Right lung (tissue), 10 donors: ENCODE measurements at places on chromosomes 3 and 15. TPM values are rescaled to one million over a fixed set of nuclear protein-coding genes. Genes with fewer than 3 reads are reported as not detected.

GRCh38 chr3:68135067-68135466 lies 480.7 kb upstream of the SUCLG2 start:
- DNase-seq = no peak

DNA sequence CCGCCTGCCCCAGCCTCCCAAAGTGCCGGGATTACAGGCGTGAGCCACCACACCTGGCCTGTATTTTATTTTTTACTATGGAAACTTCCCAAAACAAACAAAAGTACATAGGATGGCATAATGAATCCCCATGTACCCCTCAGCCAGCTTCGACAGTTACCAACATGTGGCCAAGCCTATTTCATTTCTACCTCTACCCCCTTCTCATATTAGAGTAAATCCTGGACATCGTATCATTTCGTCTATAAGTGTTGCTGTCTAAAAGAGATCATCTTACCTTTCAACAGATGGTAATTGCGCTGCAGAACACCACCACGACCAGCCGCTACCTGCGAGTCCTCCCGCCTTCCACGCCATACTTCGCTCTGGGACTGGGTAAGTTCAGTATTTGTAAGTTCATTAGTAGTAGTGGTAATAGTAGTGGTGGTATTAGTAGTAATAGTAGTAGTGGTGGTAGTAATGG lies 44.9 kb downstream of the DLEC1 start:
- no peak for DNase-seq

DNA sequence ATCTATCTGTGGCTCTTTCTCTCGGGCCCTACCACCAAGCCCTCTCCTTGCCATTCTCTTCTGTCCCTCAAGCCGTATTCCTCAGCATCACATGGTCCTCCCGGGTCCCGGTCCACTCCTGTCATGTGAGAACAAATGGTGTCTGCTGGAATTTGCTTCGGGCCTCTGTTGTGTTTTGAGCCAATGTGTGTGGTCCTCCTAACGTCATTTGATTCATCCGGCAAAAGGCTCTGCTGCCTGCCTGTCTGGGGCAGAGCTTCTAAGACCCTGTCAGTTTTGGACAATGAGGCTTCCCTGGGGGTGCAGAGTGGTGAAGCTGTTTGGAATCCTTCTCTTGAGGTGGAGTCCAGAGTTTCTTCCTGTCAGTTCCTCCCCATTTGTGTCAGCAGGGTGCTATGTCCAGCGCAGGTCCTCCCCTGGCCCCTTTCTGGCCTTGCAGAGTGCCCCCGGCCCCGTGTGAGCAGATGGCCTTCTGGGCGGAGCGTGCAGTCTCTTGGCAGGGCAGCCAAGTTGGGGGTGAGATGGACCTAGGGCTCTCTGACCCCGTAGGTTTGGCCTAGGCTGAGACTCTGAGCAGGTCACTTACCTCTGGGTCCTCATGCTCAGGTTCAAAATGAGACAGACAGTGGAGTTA lies 93.6 kb downstream of the APBA2 start:
- DNase-seq = peak; percentile 42

KBTBD8 gene
- 1.8 TPM for polyA plus RNA-seq

DNA sequence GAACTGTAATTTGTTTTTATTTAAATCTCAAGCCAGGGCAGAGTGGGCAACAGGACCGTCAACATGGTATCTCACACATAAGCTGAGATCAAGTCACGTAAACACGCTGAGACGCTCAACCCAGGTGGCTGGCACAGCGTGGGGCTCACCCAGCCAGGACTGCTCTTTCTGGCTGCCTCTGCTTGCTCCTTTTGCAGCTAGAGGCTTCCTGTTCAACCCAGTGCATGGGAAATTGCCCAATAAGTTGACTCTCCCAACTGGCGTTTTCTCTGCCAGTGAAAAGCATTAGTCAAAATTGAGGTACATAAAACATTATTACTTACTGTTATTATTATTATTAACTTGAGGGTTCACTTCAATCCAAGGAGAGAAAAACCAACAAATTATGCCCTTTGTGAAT lies 398.1 kb downstream of the NR2F2 start:
- no peak for DNase-seq

NEK10 gene
- 6.2 TPM for polyA plus RNA-seq

- no peak for DNase-seq
Measured at GRCh38 chr3:61686228-61686648, 124.9 kb downstream of the PTPRG start.

DNA sequence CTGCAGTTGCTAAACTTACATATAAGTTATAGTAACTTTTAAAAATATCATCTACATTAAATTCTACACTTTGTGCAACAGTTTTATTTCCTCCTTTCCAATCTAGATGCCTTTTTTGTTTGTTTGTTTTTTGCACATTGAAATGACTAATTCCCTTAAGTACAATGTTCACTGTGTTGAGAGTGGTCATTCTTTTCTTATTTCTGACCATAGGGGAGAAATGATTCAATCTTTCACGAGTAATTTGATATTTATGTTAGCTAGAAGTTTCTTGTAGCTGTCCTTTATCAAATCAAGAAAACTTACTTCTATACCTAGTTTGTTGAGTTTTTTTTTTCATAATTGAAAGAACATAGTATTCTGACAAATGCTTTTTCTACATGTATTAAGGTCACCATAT lies 85.0 kb upstream of the CBLB start:
- DNase-seq = no peak

GRCh38 chr3:18124501-18124900 lies 300.6 kb downstream of the SATB1 start:
- no peak for DNase-seq

NOX5 gene
- 0.47 TPM for polyA plus RNA-seq

DNA sequence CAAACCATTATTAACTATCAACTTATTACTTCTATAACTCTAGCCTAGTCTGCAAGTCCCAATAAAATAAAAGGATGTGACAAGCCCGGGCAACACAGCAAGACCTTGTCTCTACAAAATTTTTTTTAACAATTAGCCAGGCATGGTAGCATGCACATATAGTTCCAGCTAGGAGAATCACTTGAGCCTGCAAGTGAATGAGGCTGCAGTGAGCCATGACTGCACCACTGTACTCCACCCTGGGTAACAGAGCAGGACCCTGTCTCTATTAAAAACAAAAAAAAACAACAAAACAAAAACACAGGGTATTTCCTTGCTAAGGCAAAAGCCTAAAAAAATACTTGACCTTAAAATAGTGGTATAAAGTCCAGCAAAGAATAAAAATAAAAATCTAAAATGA lies 31.4 kb downstream of the ANKRD28 start:
- DNase-seq = no peak

DNA sequence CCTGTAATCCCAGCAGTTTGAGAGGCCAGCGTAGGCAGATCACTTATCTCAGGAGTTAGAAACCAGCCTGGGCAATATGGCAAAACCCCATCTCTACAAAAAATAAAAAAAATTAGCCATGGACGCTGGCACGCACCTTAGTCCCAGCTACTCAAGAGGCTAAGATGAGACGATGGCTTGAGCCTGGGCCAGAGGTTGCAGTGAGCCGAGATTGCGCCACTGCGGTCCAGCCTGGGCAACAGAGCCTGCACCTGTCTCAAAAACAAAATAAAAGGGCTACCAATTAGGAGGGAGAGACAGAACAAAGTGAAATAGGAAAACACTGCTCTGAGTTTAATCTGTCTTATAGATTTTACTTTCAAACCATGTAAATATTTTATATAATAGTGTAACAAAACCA lies 33.8 kb downstream of the MSL2 start:
- no peak for DNase-seq

GRCh38 chr3:68904578-68904977 lies 27.8 kb downstream of the TAFA4 start:
- DNase-seq = no peak

- peak; percentile 67 for DNase-seq
Measured at GRCh38 chr3:17741621-17742101, 770 bp downstream of the TBC1D5 start.

TRANK1 gene
- 21.7 TPM for polyA plus RNA-seq

DNA sequence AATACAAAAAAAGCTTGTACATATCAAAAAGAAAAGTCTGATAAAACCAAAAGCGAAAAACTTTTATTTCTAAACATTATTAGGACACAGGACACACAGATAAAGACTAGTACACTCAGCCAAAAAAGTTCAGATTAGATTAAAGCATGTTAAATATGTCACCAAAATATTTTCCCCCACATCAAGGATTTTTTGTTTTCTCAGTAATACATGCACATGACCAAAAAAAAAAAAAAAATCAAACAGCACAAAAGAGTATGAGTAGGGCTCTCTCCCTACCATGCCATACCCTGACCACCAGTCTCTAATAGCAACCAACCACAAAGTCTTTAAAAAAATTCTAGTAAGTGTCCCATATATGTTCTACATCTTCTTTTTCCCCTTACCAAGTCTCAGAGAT lies 77.4 kb downstream of the LRRFIP2 start:
- DNase-seq = no peak

DNA sequence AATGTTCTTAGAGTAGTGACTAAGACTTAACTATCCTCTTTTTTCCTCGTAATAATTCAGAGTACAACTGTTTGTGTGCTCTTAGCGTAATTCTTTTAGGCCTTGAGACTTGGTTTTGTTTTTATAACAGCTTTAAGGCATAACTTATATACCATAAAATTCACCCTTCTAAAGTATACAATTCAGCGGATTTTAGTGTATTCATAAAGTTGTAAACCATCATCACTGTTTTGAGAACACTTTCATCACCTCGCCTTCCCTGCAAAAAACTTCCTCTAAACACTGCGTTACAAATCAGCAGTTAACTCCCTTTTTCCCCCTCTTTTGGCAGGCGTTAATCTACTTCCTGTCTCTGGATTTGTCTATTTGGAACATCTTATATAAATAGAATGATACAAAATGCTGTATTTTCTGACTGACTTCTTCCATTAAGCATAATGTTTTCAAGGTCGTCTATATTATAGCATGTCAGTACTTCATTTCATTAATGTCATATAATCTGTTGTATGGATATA lies 18.7 kb downstream of the DNAJC13 start:
- no peak for DNase-seq

- no peak for DNase-seq
Measured at GRCh38 chr3:13881536-13882410, 1.9 kb upstream of the WNT7A start.

DNA sequence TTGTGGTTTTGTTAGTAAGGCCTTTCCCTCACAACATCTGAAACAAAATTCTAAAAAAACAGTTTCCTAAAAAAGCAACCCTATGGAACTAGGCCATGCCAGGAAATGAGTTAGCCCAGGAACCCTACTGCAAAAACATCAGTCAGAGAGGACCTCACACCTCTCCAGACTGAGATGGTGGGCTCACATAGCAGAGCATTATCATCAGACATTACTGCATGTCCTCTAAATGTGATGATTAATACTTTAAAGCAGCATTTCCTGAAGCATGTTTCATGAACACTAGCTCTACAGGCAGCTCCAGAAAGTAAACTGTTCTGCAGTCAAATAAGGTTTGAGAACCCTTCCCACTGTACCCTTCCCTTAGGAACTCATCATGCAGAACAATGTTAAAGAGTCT lies 232.3 kb upstream of the MRPL3 start:
- no peak for DNase-seq

DNA sequence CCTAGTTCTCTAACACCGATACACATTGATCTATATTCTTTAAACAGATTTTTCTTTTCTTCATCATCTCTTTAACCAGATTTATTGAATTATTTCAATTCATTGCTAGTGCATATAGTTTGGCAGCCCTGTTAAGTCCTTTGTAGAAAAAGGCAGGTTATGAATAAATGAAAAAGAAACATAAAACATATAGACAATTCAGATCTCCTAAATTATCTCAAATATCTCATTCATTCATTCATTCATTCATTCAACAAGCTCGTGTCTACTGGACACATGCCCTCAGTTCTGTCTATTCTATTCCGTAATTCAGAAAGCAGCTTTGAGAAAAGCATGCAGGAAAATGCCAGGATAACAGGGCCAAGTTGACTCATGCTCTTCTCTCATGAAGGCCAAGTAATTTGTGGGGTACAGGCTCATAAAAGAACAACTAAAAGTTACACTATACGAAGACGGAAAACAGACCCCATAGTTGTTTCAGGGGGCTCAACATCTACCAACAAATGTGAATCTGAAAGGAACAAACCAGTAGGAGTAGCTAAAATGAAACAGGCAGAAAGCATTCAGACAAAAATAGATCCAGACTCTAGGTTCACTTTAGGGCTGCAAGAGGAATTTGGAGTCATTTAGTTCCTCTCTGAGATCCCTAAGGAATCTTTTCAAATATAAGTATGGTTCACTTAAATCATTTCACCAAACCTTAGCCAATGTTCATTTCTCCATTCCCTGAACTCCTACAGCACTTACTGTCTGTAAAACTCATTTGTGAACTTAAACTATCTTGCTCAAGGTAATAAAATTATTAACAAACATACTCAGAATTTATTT lies 7.5 kb downstream of the ZNF148 start:
- DNase-seq = no peak

- DNase-seq = no peak
Measured at GRCh38 chr3:191568206-191568605, 107.2 kb downstream of the PYDC2 start.

GOLGA6L1 gene
- not detected for polyA plus RNA-seq

- no peak for DNase-seq
Measured at GRCh38 chr3:172268425-172268824, 179.8 kb downstream of the GHSR start.

- DNase-seq = no peak
Measured at GRCh38 chr15:88509964-88510363, 36.5 kb downstream of the DET1 start.

DNA sequence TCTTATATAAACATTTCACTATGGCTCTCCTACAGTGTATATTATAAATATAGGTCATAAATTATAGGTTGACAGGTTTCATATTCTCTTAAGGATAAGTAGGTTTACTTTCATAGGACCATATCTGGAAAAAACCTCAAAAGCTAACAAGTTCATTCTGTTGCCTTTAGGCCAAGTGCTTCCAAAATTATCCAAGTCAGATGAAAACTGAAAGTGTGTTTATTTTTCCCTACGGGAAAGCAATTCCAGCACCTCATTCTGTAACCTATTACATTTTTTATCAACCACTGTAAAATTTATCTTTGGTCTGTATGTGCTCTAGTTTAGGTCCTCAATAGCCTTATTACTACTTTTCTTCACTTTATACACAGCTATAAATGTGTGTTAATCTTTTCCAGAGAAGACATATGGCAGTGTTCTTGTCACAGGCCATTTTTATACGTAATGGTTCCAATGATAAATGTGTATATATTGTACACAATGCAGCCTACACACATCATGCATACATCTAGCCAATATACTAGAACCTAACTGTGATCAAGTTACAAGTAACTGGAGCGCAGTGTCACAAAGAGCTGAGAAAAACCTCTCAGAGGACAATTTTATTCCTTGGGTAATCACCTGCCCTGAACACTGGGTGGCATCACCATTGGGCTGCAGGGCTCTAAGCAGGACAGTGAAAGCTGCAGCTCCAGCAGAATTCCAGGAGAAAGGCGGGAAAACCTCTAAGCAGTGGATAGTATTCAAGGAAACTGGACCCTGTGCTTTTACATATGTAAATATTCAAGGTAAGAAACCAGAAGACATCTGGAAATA lies 251.3 kb downstream of the CTNNB1 start:
- no peak for DNase-seq

- no peak for DNase-seq
Measured at GRCh38 chr15:83170474-83171165, 37.0 kb downstream of the HDGFL3 start.

- DNase-seq = no peak
Measured at GRCh38 chr3:156151824-156152428, 31.5 kb downstream of the KCNAB1 start.
